ENCODE measurements at places on chromosomes 2 and 18. TPM values are rescaled to one million over a fixed set of nuclear protein-coding genes. Genes with fewer than 3 reads are reported as not detected.

GRCh38 chr2:191845876-191846514 lies 893 bp downstream of the CAVIN2 start:
- no peak for DNase-seq

DNA sequence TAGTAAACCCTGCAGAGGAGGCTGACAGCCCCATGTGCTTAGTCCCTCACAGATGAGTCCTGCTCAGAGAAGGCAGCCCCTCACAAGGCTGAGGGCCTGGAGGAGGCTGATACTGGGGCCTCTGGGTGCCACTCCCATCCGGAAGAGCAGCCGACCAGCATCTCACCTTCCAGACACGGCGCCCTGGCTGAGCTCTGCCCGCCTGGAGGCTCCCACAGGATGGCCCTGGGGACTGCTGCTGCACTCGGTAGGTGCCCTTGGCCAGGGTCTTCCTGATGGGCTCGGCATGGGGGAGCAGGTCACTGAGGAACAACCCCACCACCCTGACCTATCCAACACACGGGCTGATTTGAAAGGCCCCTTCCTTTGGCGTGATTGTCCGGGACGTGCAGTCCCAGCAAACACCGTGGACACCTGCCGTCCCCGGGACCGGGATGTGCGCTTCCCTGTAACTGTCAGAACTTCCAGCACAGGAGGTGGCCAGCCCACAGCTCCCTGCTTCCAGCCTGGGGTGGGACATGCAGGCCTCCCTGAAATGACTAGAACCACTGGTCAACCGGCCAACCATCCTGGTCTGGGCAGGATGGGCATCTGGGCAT lies 38.6 kb downstream of the MLPH start:
- DNase-seq = no peak

- no peak for DNase-seq
Measured at GRCh38 chr18:60053747-60054304, 154.0 kb downstream of the PMAIP1 start.

DNA sequence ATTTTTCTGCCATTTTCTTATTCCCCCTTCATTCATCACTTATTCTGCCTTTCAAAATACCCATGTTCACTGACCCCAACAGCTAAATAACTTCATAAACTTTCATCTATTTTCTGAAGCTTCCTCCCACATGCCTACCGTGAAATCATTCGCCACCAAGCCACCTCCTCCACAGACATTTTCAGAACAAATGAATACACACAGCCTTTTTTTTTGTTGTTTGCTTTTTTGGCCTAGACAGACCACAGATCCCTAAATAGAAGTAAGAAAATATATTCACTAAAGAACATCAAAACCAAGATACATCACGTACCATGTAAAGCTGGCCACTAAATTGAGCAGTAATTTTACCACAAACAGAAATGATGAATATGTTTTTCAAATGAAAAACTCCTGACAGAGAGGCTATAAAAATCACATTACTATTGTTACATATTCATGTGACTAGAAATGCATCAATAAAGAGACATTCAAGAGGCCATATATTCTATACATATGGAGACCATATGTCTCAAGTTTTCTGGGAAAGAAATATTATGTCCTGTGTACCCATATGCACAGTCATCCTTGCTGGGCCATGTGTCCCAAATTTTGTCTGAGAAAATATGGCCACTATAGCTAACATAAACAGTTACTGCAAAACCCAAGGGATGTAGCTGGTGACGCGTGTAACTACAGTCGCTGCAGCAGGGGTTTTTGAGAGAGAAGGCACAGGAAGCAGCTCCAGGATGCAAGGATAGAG lies 200.3 kb downstream of the FBXO15 start:
- no peak for DNase-seq

- no peak for DNase-seq
Measured at GRCh38 chr2:196099916-196100315, 31.3 kb upstream of the DNAH7 start.

DNA sequence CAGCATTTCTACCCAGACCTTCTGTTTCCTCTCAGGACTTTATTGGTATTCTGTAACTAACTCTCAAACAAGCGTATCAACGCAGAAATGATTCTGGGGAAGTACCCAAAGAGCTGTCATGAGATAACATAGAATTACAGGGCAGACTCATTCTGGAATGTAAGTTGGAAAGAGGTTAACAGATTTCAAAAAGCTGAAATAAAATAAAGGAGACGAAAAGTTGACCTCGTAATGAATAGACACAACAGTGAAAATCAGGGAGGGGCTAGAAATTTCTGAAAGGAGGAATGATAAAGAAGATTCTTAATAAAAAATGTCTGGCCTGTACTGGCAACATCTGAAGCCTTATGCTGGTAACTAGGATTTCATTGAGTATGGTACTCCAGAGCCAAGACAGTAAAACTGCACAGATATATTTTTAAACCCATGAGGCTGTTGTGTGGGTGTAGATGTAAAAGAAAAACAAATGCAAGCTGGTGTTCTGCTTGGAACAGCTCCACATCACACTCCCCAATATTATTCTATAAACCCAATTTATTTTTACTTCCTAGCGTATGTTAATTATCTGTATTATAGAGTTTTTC lies 23.9 kb downstream of the RBMS1 start:
- no peak for DNase-seq

The CROCC2 gene
- not detected for total RNA-seq

The PROKR1 gene
- 2.7 TPM for total RNA-seq

The CHST10 gene
- total RNA-seq = 26.9 TPM

The MCEE gene
- total RNA-seq = 12.0 TPM

The MRO gene
- total RNA-seq = 1.00 TPM

GRCh38 chr2:86769838-86770237 lies 20.9 kb downstream of the CD8A start:
- peak; percentile 42 for DNase-seq

The CTAGE1 gene
- not detected for total RNA-seq

DNA sequence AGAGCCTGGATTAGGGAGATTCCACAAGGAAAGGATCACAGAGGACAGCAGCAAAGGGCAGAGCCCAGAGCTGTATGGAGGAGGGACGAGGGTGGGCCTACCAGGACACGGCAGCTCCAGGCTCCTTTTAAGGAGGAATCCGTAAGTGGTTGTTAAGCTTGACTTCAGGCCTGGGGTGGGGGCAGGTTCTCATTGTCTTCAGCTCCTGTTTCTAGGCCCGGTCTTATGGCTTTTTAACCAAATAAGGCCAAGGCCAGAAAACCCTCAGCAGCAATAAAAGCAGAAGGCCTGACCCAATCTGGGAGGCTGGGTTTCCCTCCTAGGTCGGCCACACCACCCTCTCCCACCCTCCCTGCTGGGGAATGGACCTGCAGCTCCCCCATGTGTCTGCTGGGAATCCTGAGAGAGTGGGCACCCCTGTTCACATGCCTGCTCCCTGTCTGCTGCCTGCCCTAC lies 111.2 kb downstream of the PLB1 start:
- DNase-seq = no peak

- DNase-seq = peak; percentile 25
Measured at GRCh38 chr2:226849349-226849748, 13.5 kb downstream of the RHBDD1 start.

The APCDD1 gene
- 41.6 TPM for total RNA-seq

The DQX1 gene
- 0.45 TPM for total RNA-seq

DNA sequence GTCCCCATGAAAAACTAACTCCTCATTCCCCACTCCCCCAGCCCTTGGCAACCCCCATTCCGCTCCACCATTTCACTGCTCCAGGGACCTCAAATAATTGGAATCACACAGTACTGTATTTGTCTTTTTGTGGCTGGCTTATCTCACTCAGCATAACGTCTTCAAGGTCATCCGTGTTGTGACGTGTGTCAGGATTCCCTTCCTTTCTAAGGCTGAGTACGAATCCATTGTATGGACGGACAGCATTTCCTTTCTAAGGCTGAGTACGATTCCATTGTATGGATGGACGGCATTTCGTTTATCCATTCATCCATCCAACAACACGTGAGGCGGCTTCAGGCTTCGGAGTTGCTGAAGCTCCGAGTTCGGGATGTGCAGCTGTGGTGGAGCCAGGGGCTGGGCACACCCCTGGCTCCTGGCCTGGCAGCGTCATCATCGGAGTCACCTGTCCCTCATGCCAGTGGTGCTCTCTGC lies 1.2 kb upstream of the ASB1 start:
- no peak for DNase-seq

The COL6A3 gene
- 59.6 TPM for total RNA-seq

- DNase-seq = no peak
Measured at GRCh38 chr2:38168710-38169480, 92.9 kb upstream of the CYP1B1 start.

DNA sequence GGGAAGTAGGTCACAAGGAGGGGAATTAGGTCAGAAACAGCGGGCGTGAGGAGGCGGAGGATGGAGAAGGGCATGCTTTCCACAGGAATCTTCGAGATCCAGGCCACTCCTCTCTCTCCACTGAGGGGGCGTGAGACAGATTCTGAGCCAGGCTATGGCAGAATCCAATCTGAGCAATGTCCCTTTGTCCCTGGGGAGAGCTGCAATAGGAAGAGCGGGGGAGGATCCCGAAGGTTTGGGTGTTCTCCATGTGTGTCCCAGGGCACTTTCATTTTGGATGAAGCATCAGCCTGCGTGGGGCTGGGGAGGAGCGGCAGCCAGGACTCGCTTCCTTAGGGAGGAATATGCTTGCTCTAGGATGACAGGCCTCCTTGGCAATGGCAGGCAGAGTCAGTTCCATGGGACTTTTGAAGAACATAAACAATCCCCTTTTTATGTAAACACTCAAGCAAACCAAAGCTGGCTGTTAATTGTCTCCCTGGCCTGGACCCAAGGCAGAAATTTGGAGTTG lies 84.0 kb downstream of the LIPG start:
- peak; percentile 46 for DNase-seq

All from cerebellum (tissue), 4 donors.